ENCODE measurements at places on chromosomes 12 and 14.

DNA sequence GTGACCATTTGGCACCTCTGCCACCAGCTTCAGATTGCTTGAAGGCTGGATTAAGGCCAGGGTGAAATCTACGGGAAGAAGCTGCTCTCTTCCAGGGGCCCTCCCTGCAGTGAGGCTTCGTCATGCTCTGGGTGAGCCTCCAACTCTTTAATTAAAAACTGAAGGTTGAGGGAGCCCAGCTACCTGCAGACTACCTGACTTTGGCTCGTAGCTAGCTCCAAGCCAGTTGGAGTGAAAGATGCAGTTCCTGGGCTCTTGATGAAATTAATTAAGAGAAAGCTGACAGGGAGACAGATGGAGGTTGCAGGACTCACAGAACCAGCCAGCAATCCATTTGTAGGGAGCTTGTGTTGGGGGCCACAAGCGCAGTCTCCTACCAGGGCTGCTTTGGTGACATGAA, 168.5 kb upstream of the SFSWAP start:
- no peak for DNase-seq

DNA sequence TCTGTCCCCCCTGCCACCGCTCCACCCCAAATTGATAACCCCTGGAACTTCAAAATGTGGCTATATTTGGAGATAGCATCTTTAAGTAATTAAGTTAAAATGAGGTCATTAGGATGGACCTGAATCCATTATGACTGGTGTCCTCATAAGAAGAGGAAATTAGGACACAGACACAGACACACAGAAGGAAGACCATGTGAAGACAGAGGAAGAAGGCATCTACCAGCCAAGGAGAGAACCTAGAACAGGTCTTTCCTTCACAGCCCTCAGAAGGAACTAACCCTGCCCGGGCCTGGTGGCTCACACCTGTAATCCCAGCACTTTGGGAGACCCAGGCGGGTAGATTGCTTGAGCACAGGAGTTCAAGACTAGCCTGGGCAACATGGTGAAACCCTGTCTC, 3.6 kb upstream of the HRK start:
- DNase-seq, result no peak

- DNase-seq, result no peak
Measured at GRCh38 chr12:70443062-70443673, 77.1 kb downstream of the KCNMB4 start.

DNA sequence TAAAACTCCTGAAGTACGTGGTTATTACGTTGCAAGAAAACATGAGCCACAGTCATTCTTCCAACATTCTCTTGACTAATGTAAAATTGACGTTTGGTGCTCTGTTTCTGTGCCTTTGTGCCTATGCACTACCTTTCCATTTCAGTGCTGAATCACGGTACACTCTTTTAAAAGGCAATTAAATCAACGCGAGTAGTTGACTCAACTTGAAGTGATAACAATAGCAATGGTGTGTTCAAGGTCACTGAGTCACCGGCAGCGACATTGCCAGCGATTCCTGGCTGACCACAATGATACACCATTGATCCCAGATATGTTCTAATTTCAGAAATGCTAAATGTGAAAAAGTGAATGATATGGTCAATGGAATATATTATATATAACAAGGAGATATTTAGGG, 17.8 kb downstream of the AK7 start:
- no peak for DNase-seq

DNA sequence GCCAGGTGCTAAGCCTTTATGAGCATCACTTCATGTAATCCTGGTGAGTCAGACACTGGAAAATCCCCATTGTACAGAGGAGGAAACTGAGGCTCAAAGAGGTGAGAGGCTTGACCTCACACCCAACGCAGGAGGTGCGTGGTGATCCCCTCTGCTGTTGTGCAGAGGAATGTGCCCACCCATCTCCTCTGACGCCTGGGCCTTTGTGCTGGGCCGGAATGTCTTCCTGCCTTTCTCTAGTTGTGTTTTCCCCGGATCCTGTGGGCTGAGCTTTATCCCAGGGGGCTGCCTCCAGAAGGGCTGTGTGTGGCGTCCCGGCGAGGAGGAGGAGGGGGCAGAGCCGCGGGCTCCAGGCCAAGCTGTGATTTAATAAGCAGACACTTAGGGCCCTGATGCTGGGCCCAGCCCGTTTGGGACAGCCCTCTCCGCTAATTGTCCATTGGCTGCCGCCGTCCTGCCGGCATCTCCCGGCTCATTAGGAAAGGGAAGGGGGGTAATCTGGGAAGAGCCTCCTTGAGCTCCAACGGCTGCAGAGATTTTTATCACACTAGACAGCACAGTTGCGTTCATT, 653.6 kb downstream of the MED13L start:
- no peak for DNase-seq

DNA sequence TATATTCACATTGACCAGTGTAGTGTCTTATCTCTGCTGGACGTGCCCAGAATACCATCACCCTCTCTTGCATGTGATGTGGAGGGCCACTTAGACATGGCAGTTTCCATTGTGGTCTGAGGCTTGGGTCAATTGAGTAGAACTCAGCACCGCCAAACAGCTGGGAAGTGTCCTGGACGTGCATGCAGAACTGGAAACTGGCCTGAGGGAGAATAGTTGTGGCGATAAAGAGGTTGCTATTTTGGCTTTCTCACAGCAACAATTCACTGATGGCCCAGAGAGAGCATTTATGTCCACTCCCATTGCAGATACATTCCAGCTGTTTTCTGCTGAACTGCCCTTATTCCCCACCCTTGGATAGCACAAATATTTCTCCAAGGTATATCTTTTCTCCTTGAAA, 210.1 kb upstream of the DAAM1 start:
- no peak for DNase-seq

- no peak for DNase-seq
Measured at GRCh38 chr14:38042322-38042721, 165.4 kb upstream of the SSTR1 start.

- DNase-seq, result peak; percentile 63
Measured at GRCh38 chr14:32197919-32198318, 3.9 kb upstream of the RNU6-7 start.

DNA sequence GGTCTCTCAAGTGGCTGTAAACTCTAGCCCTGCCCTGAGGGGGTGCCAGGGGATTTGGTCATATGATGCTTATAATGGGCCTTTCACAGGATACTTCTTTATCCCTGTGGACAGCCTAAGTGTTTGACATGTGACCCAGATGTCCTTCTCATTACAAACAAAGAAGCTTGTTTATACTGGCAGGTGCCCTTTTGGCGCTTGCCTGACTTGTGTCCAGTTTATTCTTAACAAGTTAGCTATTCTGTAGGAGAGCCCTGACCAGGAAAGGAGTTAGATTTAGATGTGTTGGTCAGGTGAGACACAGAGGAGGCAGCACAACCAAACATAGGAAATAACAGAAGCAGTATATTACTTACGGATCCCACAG, 51.9 kb downstream of the CCDC91 start:
- no peak for DNase-seq
